ENCODE measurements at places on chromosomes 6 and 20.

GRCh38 chr6:139402876-139403386 is 28.5 kb upstream of the CITED2 start:
- no peak for DNase-seq

DNA sequence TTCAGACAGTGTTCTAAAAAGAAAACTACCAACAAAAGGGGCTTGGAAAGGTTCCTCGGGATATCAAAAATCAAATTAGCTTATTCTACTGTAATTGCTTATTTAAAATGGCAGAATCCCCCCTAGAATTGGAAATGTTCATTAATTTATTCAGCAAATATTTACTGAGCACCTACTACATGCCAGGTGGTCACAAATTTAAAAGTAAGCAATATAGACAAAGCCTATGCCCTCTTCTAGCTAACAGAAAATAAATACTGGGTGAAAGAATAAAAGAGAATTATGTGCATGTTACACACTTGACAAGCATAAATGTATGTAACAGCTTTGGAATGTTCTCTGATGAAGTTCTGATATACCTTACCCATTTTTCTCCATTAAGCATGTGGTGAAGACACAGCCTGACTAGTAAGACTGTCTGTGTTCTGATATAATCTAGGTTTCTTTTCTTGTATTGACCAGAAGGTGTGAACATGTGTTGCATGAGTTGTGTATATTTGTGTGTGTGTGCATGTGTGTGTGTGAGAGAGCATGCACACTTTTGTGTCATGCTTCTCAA is 606.7 kb upstream of the CITED2 start:
- no peak for DNase-seq

DNA sequence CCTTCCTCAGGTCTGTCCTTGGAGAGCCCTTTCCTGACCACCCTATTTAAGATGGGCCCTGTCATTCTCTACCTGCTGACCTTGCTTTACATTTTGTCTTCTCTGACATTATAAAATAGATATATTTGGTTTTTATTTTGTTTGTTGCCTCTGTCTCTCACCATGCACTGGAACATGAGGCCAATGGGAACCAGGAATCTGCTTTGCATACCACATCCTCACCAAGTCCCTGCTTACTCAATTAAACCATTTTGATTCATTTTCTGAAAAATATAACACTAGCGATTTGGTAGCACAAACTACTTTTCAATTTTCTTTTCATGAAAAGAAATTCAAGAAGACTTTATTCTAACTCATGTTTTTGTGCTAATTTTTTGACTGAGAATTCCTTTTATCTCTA is 32.8 kb upstream of the POPDC3 start:
- no peak for DNase-seq

GRCh38 chr20:18011482-18011881 is 42.7 kb downstream of the MGME1 start:
- DNase-seq = no peak

DNA sequence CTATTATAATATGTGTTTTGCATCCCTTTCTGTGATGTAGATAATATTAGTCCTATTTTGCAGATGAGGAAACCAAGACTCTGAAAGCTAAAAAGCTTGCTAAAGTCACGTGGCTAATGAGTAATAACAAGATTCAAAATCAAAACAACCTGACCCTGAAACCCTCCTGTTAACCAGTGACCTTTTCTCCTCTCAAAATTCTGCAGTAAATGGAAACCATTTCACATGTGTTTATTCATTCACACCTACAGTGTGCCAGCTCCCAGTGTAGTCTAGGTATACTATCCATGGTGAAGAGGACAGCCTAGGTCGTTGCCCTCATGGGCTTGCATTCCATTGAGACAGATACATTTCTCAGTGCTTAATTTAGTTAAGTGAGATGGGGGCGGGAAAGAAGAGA is 30.6 kb upstream of the PHACTR2 start:
- DNase-seq = no peak
